ENCODE measurements at places on chromosomes 3 and 15.

DNA sequence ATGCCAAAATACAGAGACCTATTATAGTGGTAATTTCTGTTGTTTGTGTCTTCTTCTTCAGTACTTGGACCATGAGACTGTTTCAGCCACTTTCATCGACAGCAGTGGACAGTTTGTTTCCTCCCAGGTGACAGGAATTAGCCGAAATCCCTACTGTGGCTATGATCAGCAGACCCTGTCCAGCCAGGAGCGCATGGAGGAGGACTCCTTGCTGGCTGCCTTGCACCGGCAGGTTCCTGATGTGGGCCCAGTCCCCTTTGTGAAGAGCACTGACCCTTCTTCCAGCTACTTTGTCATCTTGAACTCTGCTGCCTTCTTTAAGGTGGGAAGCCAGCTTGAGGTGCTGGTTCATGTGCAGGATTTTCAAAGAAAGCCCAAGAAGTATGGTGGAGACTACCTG is 22.2 kb downstream of the NXPE3 start:
- no peak for DNase-seq

DNA sequence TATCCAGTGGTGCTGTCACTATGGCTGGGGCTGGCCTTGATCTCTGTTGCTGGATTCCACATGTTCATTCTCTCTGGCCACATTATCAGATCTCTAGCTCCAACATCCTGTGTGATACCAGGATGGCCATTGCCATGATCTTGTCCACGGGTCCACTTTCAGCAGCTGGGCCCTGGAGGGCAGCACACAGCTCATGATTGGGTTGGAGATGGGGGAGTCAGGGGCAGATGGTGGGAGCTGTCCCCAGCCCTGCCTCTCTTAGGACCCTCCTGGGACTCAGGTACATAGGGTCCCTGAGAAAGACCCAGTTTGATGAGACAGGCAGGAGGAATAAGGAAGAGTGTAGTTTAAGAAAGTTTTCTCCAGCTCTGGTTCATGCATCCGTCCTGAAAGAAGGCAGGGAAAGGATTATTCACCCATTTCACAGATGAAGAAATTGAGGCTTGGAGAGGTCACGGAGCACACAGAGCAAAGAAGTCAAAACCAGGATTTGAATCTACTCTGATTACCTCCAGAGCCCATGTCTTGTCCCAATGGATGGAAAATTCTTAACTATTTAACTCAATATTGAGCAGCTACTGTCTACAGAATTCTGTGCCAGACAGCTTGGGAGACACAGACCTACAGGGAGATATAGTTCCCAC is 100.5 kb downstream of the LINGO1 start:
- no peak for DNase-seq

DNA sequence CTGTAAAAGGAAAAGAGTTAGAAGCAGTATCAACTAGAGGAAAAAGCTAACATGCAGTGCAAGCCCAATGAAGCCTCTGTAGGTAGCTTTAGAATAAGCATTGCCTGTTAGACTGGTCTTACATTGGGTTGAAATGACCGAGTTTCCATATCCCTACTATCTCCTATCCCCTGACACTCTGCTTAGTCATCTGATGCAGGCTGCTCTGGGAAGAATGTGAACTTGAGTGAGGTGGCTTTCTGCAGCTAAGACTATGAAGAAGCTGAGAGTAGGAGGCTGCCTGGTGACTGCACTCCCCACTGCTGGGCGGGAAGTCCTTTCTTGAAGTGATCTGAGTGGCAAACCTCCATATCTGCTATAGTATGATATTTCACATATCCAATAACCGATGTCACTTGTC is 64.7 kb downstream of the OXSM start:
- no peak for DNase-seq

- DNase-seq: no peak
Measured at GRCh38 chr3:14950274-14950673, 2.9 kb downstream of the NR2C2 start.

GRCh38 chr15:99115300-99116215 is 10.7 kb downstream of the SYNM start:
- DNase-seq: no peak

DNA sequence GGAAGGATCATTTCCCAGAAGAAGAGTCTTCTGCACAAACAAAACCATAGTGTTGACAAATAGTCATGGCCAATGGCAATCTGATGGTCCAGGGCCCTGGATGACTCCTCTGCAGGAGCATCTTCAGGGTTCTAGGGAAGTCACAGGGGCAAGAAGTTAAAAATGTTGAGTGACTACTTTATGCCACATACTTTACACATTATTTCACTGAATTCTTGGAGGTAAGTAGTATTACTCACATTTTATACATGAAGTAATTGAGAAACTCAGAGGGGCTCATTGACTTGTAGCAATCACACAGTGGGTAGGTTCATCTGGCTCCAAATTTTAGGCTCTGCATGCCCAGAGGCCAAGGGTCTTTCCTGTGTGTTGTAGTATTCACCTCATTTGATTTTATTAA is 430.2 kb upstream of the MCTP2 start:
- DNase-seq: no peak

GRCh38 chr15:90837094-90837493 is 31.3 kb upstream of the FURIN start:
- no peak for DNase-seq

GRCh38 chr3:49413338-49413734 is 1.1 kb downstream of the TCTA start:
- DNase-seq: no peak

DNA sequence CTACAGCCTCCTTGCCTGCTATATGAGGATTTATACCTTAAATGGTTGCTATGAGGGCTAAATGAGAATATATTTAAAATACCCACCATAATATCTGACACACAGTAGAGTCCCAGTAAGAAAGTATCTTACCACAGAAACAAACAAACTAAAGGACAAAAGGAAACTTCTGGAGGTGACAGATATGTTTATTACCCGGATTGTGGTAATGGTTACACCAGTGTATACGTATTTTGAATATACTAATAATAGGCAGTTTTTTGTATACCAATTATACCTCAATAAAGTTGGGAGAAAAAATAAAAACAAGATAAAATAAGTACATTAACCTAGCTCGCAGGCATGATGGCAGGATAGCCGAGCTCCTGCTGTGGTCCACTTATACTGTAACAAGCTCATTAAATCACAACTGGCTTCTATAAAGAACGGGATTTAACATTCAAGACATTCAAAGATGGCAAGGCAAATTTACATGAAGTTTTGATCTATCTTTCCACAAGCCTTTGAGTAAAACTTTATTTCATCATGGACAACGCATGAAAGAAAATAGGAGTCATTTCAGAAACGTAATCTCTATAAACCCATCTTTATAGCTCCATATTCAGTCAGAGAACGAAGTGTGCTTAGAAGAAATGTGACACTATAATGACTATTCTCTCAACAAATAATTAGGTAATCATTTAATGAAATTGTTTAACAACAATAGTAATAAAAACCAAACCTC is 1.5 kb downstream of the RPN1 start:
- DNase-seq: no peak

DNA sequence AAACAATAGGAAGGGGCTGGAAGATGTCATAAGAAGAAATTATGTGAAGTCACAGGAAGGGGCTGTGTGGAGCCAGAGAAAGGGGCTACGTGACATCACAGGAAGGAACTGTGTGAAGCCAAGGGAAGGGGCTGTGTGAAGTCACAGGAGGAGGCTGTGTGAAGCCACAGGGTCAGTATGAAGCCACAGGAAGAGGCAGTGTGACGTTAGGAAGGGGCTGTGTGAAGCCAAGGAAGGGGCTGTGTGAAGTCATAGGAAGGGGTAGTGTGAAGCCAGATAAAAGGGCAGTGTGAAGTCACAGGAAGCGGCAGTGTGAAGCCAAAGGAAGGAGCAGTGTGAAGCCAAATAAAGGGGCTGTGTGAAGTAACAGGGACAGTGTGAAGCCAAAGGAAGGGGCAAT is 32.5 kb downstream of the GASK1A start:
- no peak for DNase-seq

GRCh38 chr3:64642327-64643151 is 45.3 kb downstream of the ADAMTS9 start:
- DNase-seq: no peak

DNA sequence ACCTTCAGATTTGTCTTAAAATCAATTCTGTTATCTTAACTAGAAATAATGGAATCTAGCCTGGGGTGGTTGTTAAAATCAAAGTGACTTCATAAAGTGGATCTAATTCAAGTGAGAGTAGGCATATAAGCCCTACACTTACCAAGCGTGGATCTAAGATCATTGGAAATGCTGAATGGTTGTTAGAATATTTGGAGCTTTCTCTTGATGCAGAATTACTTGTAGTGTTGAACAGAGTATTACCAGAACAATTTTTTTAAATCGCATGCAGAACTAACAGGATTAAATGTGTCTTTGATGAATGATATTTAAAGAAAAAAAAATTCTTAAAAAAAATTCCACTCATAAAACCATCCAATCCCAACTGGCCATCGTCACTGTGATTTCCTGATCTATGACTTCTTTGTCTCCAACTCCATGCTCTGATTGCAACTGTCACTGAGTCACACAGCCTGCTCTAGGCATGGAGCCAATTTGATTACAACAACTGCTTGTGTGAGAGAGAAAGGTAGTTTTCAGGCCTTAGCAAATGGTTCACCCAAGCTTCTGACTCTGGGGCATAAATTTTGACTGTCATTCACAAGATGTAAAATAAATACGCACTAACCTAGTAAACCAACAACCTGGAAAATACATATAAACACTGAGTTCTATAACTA is 25.9 kb upstream of the SPRED1 start:
- peak; percentile 56 for DNase-seq

DNA sequence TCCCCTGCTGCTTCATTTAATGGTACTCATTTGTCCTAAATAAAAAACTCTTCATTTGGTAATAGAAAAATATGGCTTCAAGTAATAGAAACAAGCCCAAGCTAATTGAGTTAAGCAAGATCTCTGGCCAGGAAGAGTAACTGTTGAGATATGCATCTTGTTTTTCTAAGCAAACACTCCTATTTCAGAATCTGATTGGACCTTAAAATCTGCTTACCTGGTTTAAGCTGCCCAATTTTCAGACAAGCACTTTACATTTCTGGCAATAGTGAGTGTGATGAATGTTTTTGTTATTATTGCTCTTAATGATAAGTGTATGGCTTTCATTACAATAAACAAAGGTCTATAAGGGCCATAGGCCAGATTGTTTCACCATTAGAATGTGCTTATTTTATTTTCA is 86.2 kb downstream of the CMSS1 start:
- DNase-seq: no peak

DNA sequence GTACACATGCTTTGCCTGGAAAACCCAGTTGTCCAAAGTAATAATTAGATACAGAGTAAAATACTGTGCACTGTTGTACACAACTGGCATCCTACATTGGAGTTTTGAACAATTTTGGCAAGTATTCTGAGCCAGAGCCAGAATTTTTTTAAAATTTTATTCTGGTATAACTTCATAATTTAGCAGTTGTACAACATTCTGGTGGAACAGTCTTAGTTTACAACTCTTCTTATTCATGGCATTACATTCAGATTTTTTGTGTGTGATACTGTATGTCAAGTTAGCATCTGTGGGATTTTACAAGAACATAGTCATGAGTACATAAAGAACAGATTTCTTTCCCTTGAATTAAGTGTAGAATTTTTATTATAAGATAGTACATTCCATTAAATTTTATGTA is 67.5 kb downstream of the SLC49A4 start:
- DNase-seq: no peak

DNA sequence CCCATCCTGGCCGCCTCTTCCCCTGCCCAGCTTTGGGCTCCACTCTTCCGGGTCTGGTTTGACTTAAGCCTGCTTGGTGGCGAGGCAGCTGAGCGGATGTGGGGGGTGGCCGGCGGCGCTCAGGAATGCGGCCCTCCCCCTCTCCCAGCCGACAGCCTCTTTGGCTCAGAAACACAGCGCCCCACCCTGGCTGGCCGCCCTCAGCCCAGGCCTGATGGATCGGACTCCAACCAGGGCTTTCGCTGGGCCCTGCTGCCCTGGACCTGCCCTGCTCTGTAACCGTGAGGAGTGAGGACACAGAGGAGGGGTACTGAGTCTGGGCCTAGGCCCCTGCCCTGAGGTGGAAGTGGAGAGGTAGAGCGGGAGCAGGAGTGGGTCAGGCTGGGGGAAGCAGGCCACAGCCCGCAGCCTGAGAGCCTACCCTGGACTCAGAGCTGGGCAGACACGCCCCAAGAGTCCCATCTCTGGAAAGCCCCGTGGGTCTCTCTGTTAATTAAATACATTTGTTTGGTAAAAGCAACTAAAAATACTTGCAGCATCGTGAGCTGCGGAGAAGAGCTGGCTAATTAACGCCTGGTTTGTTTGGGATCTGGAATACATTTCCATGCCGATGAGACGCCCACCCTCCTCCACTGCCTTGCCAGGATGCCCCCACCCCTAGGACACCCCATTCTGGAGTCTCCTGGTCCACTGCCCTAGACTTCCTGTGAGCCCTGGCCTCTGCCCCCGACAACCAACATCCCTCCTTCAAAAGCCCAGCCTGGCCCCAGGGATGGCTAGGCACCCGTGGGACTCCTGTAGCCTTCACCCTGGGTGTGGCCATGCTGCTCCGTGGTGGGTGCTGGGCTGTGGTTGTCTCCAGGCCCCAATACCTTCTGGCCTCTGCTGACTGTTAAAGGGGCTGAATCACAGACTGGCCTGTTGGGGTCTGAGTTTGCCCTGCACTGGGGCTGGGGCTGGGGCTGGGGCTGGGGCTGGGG is 19.6 kb downstream of the PLXNA1 start:
- DNase-seq: peak; percentile 20

GRCh38 chr3:148681080-148681479 is 16.6 kb upstream of the AGTR1 start:
- no peak for DNase-seq
